Breast epithelium (tissue), 4 donors: ENCODE measurements at places on chromosomes 12 and 14.

DNA sequence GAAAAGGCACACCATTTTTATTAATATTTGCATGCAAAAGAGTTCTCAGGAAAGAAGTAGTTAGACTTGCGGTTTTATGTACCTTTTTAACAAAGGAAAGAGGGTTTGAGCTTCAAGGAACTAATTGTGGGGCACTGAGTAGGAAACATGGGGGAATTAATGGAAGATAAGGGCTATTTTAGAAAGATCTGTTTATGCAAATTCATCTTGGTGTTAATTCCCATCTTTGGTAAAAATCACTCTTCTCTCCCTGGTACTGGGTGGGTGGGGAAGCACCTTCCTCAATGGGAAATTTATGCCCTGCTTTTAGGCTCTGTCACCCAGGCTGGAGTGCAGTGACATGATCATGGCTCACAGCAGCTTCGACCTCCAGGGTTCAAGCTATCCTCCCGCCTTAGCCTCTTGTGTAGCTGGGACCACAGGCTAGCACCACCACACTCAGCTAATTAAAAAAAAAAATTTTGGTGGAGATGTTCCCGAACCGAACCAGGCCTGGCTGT is 30.1 kb upstream of the RESF1 start:
- DNase-seq, result no peak

- no peak for DNase-seq
These were observed 319.2 kb downstream of the DUSP6 start for GRCh38 chr12:89033062-89033461.

- DNase-seq, result no peak
These were observed 377.9 kb downstream of the GALC start for GRCh38 chr14:87615047-87615446.

- no peak for DNase-seq
These were observed 156.0 kb downstream of the MED13L start for GRCh38 chr12:116121453-116121871.

- no peak for DNase-seq
These were observed 12.9 kb downstream of the NYNRIN start for GRCh38 chr14:24411443-24412389.

- no peak for DNase-seq
These were observed 1.1 kb downstream of the GALNT16 start for GRCh38 chr14:69260861-69261564.

DNA sequence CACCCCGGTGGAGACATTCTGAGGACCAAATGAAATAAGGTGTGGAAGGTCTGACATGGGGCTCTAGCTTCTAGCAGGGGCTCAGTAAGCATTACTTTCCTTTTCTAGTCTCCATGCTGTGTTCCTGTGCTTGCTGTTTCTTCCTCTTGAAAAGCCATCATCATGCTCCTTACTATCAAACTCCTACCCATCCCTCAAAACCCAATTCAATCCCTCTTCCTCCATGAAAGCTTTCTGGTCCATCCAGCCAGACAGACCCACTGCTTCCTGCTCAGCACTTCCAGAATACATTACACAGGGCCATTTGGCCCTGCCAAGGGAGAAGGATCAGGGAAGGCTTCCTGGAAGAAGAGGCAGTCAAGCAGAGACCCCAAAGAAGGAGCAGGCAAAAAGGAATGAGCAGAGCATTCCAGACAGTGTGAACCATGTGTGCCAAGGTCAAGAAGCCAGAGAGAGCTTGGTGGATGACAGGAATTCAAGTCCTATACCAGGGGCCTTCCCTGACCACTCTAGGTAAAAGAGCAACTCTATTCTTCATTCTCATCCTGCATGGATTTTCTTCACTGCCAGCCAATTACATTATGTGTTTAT is 59.5 kb downstream of the NUAK1 start:
- no peak for DNase-seq
